Right cardiac atrium (tissue), 5 donors: ENCODE measurements at places on chromosomes 3 and 15.

DNA sequence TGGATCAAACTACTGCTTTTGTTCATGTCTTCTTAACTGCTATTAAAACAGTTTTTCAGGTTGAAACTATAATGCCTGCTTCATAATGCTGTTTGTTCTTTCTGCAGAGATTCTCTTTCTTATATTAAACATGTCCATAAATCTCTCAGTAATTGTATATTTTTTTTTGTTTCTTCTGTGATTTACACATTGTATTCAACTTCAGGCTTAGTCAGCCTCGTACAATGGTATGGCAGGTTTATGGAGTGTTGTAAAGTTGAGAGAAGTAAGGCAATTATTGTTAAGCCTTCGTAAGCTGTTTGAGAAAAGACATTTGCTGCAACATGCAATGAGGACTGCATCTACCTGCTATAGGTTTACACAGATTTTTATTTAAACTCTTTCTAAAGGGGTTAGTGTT, 977.1 kb downstream of the DIPK2A start:
- no peak for DNase-seq

GRCh38 chr3:123648696-123649405, 64.0 kb upstream of the HACD2 start:
- no peak for DNase-seq

DNA sequence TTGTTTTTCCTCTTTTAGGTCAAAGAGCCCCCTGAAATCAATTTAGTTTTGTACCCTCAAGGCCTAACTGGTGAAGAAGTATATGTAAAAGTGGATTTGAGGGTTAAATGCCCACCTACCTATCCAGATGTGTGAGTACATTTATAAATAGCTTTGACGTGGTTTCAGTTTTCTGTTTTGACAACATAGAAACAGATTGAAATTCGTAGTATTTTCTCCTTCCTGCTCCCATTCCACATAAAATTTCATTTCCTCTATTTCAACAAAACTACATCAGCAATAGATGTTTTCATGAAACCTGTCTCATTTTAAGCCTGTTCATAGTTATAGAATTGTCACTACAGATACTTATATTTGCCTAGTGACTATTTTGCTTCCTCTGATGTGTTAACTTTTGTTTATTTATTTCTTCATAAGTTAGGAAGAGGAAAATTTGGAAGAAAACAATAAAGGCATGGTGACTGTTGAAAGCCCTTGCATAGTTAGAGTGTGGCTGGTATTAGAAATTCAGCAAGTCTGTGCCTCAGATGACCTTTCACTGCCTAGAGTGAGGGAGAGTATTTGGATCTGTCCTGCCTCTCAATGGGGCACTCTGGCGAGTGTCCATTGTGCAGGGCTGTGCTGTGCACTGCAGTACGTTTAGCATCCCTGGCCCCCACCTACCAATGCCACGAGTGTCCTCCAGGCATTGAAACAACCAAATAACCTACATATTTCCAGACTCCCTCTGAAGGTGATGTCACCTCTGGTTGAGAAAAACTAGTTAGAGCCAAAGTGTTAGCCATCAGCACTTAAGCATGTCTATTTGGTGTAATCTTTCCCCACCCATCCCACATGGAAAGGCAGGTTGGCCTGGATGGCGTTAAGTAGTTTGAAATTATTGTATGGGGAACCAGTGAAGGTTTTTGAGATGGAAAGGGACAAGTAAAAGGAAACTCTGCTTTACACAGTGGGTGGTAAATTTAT, 5.9 kb downstream of the EIF2AK4 start:
- DNase-seq: peak; percentile 56

DNA sequence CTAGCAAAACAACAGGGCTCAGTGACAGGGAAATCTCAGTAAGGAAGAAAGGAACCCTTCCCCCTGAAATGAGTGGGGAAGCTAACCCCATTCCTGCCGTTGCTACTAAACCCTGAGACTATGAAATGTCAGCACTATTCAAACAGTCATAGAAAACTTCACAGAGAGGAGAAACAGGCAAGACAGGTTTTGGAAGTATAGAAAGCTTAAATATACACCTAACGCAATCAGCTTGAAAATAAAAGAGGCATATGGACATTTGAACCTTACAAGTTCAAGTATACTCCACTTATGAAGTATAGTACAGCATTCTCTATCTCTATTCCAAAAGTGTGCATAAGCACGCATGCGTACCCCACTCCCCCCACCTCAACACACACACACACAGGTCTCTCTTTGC, 17.6 kb upstream of the FRMD4B start:
- no peak for DNase-seq
